Stimulated activated naive CD4-positive, alpha-beta T cell treated with Interleukin-2 at 50 U/mL for 16 hours (primary cell): ENCODE measurements at places on chromosomes 6 and 20.

GRCh38 chr20:62982124-62983075 lies 24.4 kb downstream of the BHLHE23 start:
- no peak for DNase-seq

DNA sequence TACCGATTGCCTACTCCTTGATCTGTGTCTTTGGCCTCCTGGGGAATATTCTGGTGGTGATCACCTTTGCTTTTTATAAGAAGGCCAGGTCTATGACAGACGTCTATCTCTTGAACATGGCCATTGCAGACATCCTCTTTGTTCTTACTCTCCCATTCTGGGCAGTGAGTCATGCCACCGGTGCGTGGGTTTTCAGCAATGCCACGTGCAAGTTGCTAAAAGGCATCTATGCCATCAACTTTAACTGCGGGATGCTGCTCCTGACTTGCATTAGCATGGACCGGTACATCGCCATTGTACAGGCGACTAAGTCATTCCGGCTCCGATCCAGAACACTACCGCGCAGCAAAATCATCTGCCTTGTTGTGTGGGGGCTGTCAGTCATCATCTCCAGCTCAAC lies 13.5 kb downstream of the CCR6 start:
- DNase-seq = no peak

GRCh38 chr6:129704708-129705107 lies 5.3 kb downstream of the ARHGAP18 start:
- DNase-seq = no peak

GRCh38 chr6:121395736-121396135 lies 39.7 kb upstream of the GJA1 start:
- no peak for DNase-seq

- no peak for DNase-seq
Measured at GRCh38 chr6:33431880-33432541, 12.1 kb downstream of the SYNGAP1 start.
